ENCODE measurements at places on chromosomes 12 and 14.

DNA sequence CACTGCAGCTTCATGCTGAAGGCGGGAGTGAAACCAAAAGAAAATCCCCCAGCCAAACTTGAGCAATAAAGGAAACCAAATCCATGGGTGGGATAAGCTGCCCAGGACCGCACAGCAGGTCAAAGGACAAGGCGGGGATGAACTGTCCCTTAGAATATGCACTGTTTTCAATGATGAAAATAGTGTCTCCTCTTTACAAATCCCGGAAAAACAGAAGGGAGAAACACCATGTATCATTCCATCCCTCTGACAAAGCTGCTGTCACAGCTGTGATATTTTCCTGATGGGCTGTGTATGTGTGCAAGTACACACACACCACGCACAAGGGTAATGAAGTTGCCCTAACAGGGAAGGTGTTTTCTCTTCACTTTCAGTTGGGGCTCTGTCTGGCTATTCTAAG is 70.3 kb downstream of the ACTN1 start:
- DNase-seq = no peak

- no peak for DNase-seq
Measured at GRCh38 chr12:64385468-64385867, 5.1 kb downstream of the C12orf56 start.

DNA sequence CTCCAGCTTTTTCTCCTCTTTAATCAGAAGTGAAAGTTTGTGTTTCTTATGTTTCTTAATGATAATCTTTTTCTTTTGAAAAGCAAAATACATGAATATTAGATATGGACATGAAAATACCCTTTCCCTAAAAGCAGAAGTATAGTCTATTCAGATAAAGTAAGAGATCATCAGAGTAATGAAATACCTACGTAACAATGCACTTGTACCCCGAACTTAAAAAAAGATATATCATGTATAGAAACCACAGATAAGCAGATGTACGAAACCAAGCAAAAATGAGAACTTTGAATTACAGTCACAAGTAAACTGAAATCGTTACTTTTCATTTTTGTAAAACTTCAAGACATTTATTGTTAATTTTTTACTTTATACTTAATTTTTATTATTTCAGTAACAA is 1.5 kb upstream of the GPR65 start:
- peak; percentile 68 for DNase-seq

- no peak for DNase-seq
Measured at GRCh38 chr14:61466249-61466904, 145.0 kb downstream of the PRKCH start.

DNA sequence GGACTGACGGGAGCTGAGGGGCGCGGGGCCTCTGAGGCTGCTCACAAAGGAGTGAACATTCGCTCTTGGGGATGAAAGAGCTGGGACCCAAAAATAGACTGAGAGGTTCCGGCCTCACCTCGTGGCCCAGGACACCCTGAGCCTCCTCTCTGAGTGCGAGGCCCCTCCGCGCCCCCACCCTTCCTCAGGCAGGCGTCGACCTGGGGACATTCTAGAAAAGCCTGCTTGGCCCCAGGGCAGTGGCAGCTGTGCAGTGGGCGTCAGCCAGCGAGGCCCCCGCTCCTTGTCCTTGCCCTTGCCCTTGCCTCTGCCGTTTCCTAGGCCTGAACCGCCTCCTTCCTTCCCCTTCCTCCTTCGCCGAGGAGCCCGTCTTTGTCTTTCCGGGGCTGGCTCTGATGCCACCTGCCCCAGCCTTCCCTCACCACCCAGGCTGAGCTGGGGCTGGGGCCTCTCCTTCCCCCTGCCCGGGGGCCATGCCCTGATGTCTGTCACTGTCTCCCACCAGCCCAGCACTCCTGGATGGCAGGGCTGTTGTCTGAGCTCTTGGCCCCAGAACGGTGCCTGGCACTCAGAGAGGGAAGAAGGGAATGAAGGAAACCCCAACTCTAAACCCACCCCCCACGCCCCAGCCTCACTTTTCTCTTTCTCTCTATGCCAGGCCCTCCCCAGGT is 208.2 kb upstream of the RTL1 start:
- DNase-seq = no peak

GRCh38 chr12:132711080-132711843 is 620 bp downstream of the PGAM5 start:
- DNase-seq = peak; percentile 57

DNA sequence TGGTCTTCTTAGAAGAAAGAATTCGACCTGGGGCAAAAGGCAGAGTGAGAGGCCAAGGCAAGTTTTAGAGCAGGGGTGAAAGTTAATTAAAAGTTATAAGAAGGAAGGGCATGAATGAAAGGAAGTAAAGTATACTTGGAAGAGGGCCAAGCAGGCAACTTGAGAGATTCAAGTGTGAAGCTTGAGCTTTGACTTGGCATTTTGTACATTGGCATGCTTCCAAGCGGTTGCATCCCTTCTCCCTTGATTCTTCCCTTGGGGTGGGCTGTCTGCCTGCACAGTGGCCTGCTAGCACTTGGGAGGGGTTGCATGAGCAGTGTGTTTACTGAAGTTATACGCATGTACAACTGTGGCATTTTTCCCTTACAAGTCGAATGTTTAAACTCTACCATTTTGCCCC is 74.8 kb upstream of the MGAT4C start:
- DNase-seq = no peak
